ENCODE measurements at places on chromosomes 4 and X.

- no peak for DNase-seq
These were observed 1438.8 kb downstream of the PCDH7 start for GRCh38 chr4:32158961-32159360.

- DNase-seq = no peak
These were observed 6.1 kb upstream of the PALLD start for GRCh38 chr4:168490711-168491110.

- DNase-seq = no peak
These were observed 2.3 kb upstream of the AMBN start for GRCh38 chr4:70589785-70590184.

DNA sequence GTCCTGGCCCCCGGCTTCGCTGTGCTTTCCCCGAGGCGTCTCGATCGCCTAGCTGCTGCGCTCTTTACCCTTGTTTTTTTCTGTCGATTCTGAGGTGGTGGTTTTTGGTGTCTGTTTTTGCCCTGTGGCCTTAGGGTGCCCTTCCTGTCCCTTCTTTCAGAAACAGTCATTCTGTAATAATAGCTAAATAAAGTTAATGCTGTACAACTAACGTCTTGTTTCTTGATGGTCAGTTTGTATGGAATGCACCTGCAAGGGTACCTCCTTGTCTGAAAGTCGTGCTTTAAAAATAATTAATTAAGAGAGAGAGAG is 686 bp downstream of the FIP1L1 start:
- no peak for DNase-seq

GRCh38 chrX:20028588-20028987 is 37.7 kb upstream of the BCLAF3 start:
- DNase-seq = no peak

DNA sequence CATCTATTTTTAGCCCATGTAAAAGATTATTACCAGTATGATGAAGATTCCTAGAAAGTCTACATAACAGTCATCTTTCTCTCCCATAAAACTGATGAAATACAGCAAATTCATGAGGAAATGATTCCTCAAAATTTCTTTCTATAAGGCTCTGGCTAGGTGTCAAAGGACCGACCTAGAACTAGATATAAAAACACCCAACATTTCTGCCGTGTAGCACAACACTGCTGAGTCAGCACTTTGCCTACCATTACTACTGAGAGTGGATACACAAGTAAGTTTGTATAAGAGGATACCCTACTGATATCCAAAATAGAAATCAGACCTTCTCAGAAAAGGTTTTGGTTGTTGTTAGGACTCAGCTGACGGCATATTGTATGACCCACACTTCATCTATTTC is 24.7 kb downstream of the TMEM47 start:
- DNase-seq = no peak

DNA sequence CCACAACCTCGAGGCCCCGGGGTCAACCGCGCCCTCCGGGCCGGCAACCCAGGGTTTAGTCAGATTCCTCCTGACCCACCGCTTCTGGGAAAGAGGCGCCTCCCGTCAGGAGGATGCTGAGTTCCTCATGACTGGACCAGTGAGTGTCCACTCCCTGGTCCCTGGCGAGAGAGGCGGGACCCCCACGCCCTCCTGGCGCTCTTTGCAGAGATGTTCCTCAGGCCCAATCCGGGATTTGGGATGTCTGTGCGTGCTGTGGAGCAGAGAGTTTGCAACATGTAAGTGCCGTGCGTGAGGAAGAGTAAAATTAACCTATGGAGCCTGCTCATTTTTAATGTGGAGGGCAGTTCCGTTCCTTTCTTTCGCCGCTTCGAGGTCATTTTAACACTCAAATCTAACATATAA is 824 bp upstream of the UGDH start:
- no peak for DNase-seq

DNA sequence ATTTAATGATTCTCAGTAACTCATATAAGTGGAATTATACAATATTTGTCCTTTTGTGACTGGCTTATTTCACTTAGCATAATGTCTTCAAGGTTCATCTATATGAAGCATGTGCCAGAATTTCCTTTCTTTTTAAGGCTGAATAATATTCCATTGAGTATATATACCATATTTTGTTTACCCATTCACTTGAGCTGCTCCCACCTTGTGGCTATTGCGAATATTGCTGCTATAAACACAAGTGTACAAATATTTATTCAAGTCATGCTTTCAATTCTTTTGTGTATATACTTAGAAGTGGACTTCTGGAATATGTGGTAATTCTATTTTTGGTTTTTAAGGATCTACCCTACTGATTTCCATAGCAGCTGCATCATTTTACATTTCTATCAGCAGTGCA is 219.1 kb downstream of the MID1 start:
- DNase-seq = no peak

DNA sequence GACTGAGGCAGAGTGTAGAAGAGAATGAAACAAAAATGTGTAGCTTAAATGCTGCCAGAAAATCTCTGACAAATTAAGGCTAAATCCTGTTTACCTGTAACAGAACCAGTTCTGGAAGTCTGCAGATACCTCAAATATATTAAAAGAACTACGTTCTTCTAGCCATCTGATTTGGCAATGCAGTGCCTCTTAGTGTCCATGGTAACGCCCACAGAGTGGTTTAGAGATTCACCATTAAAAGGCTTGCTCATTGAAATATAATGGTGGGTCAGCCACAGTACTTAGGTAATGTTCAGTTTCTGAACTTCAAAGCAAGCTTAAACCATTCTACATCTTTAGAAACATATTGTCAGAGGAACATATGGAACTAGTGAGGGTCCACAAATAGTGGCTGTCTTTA is 23.2 kb upstream of the LUZP4 start:
- DNase-seq = no peak

DNA sequence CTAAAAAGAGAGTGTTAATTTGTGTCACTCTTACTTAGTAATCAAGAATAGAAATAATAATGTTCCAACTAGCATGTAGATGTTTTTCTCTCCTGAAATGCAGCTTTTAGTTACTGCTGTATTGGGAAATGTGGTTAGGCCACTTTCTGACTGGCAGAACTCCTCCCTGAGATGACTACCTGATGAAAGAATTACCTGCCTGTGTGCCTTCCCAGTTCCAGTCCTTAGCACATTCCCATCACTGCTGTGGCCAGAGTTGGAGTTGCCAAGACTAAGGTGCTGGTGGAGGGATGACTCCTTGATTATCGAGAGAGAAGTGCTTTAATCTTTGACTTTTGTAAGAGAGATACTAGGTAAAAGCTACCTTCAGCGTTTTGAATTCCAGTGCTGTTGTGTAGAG is 9.5 kb downstream of the GAB1 start:
- DNase-seq = peak; percentile 9

DNA sequence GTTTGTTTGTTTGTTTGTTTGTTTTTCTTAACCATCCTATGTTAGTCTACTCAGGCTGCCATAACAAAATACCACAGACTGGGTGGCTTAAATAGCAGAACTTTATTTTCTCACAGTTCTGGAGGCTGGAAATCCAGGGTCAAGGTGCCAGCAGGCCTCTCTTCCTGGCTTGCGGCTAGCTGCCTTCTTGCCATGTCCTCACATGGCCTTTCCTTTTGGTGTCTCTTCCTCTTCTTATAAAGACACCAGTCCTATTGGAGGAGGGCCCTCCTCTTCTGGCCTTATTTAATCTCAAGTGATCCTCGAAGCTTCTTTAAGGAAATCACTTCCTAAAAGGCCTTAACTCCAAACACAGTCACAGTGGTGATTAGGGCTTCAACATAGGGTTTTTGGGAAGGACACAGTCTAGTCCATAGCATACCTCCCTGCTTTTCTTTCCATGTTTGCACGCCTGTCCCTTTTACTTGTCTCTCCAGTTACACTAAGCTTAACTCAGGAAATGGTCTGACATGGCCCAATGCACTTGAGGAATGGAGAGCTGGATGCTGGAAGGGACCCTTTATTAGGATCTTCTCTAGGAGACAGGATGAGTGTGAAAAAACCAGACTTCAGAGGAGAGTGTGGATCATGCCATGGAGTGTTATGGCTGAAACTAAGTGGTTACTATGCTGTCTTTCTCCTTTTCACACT is 36.0 kb upstream of the MGST2 start:
- DNase-seq = no peak
